ENCODE measurements at places on chromosomes 16 and 17.

- no peak for DNase-seq
These were observed at the start of gene CHAD for GRCh38 chr17:50468304-50469207. Gene CHAD (minus strand): TSS chr17:50468880. CDS start chr17:50468813, 67 bp downstream.

- no peak for DNase-seq
These were observed 107.9 kb downstream of the SMG6 start for GRCh38 chr17:2195729-2196128.

- DNase-seq = no peak
These were observed 16.4 kb upstream of the GLG1 start for GRCh38 chr16:74623214-74623838.

GRCh38 chr16:89198417-89199240, 1.7 kb downstream of the SLC22A31 start:
- no peak for DNase-seq

GRCh38 chr16:50203681-50204080, 50.6 kb downstream of the TENT4B start:
- no peak for DNase-seq

DNA sequence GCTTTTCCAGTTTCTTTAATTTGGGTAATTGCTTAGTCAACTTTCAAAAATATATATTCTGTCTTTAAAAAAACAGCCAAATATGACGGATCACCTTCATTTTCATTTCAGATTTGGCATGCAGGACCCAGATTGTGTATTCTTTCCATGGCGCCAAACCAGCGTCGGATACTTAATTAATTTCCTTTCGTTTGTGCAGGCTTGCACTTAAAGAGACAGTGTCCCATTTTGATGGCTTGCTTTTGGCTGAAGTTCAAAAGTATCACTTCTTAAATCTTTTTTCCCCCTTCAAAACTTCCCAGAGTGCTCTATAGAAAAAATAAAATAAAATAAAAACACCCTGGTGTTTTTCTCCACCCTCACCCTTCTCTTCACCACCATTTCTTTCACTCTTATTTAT, 394.5 kb upstream of the SOX9 start:
- DNase-seq = no peak

DNA sequence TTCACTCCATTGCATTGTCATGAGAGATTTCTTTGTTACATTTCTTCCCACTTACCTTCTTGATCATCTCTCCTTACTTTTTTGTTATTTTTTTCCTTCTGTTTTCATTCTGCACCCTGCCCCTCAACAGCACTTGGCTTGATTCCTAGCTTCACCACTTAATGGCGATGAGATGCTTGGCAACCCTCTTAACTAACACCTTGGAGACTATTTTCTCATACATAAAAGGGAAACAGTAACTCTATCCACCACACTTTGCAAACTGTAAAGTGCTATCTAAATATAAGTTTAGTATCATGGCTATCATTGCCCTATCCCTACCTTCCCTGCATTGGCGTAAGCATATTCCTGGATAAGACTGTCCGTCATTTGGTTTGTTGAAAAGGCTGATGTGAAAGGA, 177.3 kb downstream of the SHISA6 start:
- no peak for DNase-seq

- no peak for DNase-seq
These were observed 21.0 kb upstream of the ENDOV start for GRCh38 chr17:80393961-80394360.

- DNase-seq = no peak
These were observed 83.6 kb downstream of the IRF8 start for GRCh38 chr16:85982563-85982939.

DNA sequence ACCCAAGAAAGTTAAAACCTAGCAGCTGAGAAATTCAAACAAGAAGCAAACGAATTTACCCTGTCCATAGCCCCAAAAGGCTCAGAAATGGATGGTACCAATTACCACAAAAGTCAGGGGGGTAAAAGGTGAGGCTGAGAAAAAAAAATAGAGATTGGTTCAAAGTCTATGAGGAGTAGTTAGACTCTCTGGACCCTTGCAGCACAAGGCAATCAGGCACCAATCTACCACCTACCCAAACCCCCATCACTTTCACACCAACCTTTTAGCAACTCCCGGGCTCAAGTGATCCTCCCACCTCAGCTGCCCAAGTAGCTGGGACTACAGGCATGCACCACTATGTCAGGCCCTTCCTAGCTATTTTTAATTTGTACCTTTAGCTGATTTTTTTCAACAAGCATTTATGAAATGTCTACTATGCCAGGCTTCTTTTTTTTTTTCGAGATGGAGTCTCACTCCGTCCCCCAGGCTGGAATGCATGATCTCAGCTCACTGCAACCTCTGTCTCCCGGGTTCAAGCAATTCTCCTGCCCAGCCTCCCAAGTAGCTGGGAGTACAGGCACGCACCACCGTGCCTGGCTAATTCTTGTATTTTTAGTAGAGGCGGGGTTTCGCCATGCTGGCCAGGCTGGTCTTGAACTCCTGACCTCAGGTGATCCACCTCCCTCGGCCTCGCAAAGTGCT, 40.8 kb downstream of the USP32 start:
- DNase-seq = no peak

DNA sequence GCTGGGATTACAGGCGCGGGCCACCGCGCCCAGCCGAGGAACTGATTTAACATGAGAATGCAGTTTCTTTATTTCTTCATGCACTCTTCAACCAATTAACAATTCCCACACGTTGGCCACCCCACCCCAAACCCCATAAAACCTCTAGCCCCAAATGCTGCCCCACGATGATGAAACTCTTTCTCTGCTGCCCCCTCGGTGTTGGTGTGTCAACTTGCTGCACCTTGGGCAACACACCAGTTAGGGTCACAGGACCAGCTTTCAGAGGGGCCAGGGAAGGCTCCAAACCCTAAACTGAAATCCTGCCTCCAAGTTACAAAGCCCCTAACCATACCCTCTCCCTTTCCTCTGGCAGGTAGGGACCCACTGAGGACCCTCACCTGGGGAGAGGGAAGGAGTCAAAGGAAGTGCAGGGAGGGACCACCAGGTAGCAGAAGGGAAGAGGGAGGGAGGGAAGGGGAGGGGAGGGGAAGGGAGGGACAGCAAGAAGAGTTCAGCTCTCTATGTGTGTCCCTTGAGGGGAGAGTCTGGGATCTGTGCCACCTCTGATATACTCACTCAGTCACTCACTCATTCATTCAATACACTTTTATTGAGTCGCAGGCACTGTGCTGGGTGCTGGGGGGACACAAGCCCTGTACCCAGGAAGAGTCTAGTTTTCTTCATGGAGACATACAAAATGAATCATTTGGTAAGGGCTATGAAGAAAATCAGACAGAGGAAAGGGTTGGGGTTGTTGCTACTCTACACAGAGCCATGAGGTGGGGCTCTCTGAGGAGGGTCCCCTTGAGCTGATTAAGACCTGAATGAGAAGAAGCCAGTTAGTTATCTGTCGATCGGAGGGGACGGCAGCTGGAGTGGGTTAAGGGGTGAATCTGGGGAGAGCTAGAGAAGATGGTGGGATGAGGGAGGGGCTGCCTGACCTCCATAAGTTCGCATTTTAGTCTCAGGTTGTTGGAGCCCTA, 3.9 kb downstream of the PLXDC1 start:
- no peak for DNase-seq

GRCh38 chr16:4316108-4316863, 419 bp downstream of the GLIS2 start:
- DNase-seq = peak; percentile 43

GRCh38 chr16:65817066-65817465, 549.4 kb upstream of the CDH5 start:
- DNase-seq = no peak

GRCh38 chr16:22262460-22262859, 34.7 kb upstream of the POLR3E start:
- DNase-seq = no peak

DNA sequence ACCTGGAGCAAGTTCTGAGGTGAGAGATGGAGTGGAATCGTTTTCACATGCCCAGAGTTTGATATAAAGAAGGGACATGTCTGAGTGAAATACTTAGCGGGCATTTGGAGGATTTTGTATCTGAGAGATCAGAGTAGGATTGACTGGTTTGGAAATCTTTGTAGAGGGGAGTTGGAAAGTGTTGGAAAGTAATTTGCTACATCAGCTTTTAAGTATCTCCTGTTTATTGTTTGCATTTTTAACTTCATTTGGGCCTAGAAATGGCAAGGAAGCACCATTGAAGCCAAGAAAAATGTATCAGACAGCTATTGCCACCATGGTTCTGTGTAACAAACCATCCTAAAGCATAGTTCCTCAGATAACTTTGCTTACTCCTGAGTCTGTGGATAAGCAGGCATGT, 1015.1 kb upstream of the EEF2KMT start:
- DNase-seq = no peak

- no peak for DNase-seq
These were observed 47.1 kb upstream of the YPEL2 start for GRCh38 chr17:59284317-59284716.

- no peak for DNase-seq
These were observed 17.5 kb downstream of the ABR start for GRCh38 chr17:1162116-1162855.

DNA sequence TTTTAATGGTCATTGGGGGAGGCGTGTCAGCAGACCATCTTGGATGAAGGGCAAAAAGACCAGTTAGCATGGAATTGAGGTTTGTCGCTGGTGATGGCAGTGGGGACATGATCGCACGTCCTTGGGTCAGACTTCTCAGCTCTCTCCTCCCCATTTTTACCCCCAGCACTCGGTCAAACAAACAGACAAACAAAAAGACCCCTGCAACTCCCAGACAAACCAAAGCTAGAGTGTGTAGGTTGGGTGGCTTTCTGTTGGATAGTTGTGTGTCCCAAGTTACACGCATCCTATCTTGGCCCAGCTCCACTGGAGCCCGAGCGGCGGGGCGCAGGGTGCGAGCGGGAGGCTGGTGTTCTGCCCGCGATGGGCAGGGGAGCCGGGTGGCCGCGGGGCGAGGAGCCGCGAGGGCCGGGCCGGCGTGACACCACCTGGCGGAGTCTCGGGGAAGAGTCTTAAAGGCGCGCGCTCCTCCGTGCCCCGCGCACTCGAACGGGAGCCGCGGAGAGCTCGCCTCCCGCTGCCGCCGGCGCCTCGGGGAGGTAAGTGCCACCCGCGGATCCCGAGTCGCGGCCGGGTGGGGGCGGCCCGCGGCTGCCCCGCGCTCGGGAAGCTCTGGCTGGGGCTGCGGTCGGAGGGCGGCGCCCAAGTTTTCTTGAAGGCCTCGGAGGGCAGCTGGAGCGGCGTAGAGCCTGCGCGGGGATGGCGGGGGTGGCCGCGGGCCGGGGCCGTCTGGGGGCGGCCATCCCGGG, 18.5 kb upstream of the NTN1 start:
- peak; percentile 60 for DNase-seq

DNA sequence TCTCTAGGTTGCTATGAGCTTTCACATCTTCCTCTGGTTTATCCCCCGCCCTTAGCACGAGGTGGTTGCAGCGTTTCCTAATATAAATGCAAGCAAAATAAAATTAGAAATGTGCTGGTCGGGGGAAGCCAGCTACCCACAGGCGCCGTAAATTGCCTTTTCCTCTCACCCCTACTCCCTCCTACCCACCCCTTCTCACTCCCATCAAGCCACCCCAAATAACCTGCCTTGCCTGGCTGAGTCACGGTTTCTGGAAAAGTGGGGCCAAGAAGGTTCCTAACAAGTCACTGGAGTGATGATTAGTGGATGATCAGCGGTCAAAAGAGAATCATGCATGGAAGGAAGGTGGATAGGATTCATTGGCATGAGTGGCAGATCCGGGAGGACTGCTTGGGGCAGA, 120.9 kb upstream of the RBFOX1 start:
- no peak for DNase-seq

DNA sequence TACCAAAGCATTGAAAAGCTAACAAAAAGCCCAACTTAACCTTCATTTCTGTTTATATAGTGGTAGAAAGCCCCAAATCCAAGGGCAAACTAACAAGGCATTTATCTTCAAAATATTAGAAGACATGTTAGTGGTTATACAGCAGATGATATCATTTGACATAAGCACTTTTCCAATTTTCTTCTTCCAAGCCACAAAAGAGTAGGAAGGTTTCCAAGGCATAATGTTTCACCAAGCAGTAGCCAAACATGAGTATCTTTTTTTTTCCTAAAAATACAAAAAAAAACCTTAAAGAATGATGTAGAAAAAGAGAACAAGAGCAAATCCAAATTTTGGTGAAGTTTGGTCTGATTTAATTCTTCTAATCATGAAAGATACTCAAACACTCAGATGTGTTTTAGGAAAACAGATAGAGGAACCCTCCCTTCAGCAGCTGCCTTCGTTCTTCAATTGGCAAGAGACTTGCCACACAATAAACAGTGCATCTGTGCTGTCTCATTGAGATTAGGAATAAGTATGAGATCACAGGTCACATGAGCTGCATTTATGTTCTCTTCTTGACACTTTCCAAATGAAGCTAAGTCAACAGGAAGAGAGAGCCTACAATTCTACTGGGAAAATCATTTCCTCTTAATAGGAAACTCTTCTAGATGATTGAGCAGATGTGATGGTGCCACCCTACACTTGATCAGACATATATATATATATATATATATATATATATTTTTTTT, 106.7 kb downstream of the TTC19 start:
- no peak for DNase-seq

- DNase-seq = no peak
These were observed 50.3 kb downstream of the C16orf95 start for GRCh38 chr16:87266846-87267245.

GRCh38 chr17:20926532-20926931, 116.3 kb downstream of the USP22 start:
- no peak for DNase-seq

DNA sequence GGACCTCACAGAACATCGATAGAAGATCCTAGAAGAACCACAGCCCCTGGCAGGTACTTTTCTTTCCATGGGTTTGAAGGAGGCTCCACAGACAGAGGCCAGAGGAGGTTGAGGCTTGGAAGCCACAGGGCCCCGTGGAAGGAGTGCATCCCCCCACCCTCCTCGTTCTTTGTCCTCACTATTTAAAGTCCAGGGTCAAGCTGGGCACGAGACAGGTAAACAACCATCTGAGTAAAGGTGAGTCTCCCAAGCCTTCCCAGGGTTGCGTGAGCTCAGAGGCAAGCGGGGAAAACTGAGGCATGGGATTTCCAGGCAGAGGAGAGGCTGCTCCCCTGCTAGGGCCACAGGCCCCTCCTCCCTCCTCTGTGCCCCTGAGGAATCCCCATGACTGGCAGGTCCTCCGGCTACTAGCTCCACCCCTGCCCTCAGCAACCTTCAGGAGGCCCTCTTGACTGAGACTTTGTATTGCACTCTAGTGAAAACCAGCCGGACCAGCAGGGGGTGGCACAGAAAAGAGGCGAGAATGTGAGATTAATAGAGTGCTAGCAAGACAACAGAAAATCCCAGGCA, 927 bp upstream of the SULT1A2 start:
- DNase-seq = no peak

Data from natural killer cell (primary cell).